Activated CD4-positive, alpha-beta T cell treated with anti-CD3 and anti-CD28 coated beads, Interleukin-2, amount 50 U/mL, for 48 hours (primary cell): ENCODE measurements at places on chromosomes 6 and 20.

DNA sequence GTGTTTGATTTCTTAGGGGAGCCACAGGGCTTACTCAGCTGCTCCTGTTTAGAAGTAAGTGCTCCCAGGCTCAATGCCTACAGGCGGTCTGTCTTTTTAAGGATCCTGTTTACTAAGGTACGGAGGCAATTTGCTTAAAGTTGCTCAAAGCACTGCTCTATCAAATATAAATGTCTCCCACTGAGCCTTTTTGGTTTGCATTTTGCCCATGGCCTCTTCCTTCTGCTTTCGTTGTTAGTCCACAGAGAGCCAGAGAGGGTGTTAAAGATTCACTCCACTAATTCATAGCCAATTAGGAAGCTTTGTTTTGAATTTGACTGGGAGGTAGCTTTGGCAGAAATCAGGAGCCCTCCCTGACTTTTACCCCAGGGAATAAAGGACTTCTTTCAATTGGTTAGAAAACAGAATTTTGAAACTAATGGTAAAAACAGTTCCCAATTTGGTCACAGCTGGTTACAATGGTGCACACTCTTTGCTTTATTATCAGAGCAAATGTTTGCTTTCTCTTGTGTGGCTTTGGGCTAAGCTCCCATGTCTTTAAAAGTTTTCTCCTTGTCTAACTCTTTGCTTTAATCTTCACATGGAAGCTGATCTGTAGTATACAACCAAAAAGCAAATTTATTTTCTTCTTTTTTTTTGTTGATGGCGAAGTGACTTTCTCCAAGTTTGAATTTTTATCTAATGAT lies 126.2 kb downstream of the IMPG1 start:
- DNase-seq: no peak

DNA sequence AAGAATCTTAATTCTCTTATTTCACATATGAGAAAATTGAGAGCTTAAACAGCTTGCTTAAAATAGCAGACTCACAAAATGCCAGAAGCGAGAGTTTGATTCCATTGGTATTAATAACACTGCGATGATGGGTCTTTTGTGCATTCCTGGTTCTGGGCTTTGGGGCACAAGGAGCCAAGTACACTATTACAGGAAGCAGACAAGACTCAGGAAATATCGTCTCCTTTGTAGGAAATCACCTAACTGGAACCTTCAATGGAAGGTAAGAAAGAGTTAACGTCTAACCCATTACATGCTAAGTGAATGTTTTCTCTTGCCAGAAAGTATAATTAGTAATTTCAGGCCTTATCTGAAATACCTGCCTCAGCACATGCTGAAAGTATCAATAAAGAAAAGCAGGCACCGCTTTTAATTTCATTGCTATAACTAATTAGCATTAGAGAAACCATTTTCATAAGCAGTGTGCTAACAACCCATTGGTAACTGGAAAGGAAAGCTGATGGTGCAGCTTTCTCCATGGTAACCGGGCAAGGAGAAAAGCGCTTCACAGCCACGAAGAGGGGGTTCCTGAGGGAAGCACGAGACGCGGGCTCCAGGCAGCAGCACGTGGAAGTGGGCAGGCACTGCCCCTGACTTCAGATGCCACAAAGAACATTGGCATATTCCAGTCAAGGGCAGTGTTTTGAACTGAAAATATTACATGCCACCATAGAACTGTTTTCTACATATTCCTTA lies 206.7 kb upstream of the AGPAT4 start:
- no peak for DNase-seq

GRCh38 chr6:107853230-107853629 lies 29.1 kb upstream of the SCML4 start:
- no peak for DNase-seq

- no peak for DNase-seq
These were observed 9.5 kb upstream of the ADRM1 start for GRCh38 chr20:62293111-62293784.

- no peak for DNase-seq
These were observed 58.4 kb downstream of the HIVEP2 start for GRCh38 chr6:142886431-142887170.

GRCh38 chr6:129895692-129896091 lies 34.6 kb upstream of the TMEM244 start:
- no peak for DNase-seq

DNA sequence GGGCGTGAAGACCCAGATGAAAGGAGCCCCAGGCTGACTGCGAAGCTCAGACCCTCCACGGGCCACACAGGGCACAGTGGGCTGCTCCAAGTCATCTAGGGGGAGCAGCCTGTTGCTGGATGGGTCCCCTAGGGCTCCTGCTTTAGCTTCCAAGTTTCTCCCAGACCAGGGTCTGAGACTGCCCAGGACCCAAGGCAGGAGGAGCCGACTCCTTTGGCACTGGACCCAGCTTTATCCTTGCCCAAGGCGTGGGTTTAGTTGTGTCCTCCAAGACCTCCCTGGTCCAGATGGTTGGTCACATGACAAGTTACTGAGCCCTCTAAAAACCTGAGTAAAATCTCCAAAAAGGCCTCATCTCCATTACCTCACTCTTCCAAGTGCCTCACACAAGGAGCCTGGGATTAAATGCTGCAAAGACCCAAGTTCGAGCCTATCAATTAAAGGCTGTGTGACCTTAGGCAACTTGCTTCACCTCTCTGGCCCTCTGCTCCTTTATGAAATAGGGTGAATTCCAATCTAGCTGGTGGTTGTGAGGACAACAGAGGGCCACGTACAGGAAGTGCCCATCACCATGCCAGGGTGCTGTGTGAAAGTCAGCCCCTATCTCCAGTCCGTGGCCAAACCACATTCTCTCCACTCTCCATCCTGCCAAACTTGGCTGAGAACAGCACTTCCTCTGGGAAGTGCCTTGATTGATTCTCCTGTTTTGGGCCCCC lies 2.5 kb downstream of the NECAB3 start:
- no peak for DNase-seq

GRCh38 chr6:11460001-11460668 lies 77.4 kb upstream of the TMEM170B start:
- peak; percentile 24 for DNase-seq

DNA sequence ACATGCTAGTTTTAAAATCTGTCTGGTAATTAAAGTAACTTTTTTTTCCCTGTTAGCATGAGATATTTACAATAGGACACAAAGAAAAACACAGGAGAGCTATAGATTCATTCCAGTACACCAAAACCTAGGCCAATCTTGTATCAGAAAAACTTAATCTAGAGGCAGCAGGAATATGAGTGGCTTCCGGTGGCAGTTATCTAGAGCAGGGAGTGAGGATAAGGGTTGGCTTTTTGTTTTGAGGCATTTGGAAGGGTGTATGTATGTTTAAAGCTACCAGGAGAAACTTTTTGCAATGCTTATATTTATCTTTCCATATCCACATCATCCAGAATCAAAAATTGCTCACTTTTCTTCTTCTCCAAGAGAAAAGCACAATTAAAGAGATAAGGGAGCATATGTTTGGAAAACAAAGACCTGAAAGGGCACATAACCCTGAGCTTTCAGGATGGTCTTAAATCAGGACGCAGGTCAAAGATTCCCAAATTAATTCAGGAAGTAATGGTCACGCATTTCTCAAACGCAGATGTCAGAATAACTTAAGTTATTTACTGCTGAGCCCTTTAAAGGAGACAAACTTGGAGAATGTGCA lies 13.1 kb downstream of the TFAP2A start:
- no peak for DNase-seq

DNA sequence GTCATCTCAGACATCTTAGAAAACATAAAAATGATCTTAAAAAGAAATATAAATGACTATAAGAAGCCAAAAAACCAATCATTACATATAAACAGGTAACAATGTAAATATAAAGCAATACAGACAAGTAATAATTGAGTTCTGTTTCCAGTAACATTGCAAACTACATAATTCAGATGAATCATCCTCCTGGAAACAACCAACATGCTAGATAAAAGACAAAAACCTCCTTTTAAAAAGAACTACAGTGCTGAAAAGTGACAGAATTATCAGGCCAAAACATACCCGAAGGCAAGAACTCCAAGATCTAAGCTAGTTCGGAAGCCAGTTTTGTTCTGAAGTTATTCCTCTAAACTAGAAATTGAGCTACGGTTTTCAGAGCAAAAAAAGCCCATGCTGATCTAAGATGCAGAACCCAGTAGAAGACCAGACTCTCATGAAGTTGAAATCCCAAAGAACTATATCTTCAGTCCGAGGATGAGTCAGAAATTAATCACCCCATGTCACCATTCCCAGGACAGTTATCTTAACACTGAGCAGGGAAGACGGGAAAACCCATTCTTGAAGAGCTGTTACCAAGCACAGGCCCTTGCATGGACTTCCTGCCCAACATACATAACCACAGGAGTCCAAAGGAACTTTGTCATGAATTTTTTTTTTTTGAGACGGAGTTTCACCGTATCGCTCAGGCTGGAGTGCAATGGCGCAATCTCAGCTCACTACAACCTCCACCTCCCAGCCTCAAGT lies 9.8 kb downstream of the PGM3 start:
- DNase-seq: no peak

DNA sequence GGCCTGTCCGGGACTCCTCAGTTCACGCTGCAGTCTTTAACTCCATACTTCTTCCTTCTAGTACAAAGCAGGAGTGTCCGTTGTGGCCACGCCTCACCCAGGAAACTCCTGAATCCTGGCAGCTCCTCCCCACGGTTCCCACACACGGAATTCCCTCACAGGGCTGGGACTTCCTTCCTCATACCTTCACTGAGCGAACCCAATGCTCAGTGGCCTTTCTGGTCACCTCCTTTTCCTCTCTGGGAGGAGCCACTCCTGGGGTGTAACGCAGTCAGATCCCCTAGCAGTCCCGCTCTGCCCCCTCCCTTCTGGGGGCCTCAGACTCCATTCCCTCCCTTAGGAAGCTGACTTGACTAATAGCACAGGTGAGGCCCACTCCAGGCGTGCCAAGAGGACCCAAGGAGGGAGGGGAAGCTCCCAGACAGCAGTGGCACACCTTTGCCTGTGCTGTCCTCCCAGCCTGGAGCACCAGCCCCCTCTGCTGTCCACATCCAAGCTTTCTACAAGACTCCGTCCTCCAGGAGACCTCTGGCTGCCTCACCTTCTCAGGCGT lies at the start of gene SLC52A3:
SLC52A3 (minus strand) TSS at position 75 of the 553 bp plus-strand sequence. CDS start 2,726 bp downstream, outside the sequence.
- no peak for DNase-seq

DNA sequence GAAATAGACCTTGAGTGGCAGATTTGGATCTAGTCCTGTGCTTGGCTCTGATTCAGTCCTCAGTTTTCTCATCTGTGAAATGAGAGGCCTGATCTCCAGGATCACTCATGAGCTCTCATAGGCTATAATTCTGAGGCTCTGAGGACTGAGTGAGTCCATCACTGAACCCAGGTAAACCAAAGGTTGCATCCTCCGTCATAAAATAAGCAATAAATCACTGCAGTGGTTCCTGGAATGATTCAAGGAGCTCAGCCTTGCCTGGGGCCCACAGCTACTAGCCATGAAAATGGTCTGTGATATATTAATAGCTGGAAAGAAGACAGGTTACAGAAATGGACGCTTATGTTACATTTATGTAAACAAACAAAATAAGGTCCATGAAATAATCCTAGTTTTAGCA lies 124.8 kb downstream of the MAP3K7 start:
- DNase-seq: no peak

GRCh38 chr6:21666201-21666691 lies 72.7 kb downstream of the SOX4 start:
- no peak for DNase-seq

DNA sequence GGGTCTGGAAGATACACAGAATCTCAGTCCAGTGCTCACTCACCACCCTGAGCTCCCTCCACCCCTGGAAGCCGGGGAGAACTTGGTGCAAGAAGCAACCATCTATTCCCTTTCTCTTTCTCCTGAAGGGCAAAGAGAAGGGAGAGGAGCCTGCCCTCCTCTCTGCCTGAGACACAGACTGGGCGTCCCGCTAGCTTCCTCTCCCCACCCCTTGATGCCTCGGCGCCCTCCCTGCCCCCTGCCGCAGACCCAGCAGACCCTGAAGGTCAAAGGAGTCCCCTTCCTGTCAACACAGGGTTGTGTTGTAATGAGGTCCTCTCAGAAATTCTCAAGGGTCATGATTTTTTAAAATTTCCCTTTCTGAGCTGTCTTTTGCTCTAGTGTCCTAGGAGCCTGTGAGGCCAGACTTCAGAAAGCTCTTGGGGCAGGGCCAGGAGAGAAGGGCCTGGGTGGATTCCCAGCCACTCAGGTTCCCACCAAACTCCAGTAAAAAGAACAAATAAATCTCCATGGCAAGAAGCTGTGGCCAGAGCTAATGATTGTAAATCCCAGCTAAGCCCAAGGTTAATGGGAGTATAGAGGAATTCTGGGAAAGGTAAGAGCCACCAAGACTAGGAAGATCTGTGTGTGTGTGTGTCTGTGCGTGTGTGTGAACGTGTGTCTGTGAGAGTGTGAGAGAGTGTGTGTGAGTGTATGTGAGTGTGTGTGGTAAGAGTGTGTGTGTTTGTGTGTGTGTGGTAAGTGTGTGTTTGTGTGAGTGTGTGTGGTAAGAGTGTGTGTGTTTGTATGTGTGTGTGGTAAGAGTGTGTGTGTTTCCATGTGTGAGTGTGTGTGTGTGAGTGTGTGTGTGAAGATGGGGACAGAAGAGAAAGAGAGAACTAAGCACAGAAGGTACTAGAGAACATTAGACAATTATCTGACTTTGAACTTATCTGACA lies 1.1 kb upstream of the JPH2 start:
- DNase-seq: no peak

DNA sequence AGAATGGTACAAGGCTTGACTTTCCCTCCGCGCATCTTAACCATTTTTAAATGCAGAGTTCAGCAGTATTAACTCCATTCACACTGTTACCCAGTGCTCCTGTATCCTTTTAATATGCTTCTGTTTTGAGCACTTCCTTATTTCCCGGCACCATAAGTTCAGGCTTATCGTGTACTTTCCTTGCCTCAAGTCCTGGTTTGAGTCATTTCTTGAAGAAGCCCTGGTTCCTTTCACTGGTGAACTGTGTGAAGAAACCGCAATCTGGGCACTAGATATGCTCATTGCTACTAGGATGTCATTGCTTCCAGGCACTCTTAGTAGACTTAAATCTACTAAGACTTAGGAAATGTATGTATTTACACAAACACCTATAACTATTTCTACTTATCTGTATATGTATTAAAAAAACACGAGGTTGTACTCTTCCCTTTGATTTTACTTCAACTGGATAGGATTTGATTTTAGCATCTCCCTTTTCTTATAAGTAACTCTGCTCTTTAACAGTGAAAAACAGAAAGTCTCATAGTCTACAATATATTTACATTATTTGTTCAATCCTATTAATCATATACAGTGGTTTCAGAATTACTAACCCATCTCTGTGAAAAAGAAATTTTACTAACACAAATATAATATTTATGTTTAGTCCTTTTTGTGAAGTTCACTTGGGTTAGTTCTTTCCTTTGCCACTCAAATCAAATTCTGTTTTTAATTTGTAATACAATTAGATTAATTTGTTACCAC lies 135.5 kb downstream of the CDKAL1 start:
- no peak for DNase-seq
